HT-29 (cell line): ENCODE measurements at places on chromosomes 6 and 20.
A peak's percentile ranks its signal among the peaks of the same experiment; 100 is the strongest.

- DNase-seq, result no peak
Observed at GRCh38 chr6:50913105-50913770, 94.6 kb downstream of the TFAP2B start.

GRCh38 chr20:33576432-33577125 is 85.5 kb upstream of the C20orf144 start:
- no peak for DNase-seq

- no peak for DNase-seq
Observed at GRCh38 chr20:34437330-34437986, 74.4 kb downstream of the ITCH start.

- DNase-seq, result no peak
Observed at GRCh38 chr6:34817446-34817845, 25.6 kb downstream of the BLTP3A start.

DNA sequence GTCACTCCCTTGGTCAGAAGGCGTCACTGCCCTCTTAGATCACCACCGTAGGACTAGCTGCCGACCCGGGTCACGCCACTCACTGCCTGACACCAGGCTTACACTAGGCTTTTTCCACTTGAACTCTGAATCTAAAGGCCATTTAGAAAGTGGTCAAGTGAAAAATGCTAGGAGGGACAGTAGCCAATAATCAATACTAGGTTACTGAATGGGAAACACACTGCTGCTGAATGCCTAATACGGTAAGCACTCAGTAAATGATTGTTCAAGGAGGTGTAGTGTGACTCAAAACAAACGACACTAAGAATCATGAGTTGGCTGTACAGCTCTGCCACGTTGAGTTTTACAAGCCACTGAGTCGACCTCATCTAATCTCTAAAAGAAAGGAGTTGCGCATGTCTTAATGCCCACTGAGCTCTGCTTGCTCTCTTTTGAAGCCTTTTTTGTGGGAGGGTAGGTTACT is 760 bp upstream of the IBTK start:
- peak; percentile 89 for DNase-seq

- no peak for DNase-seq
Observed at GRCh38 chr6:125804264-125804663, 13.5 kb downstream of the NCOA7 start.

GRCh38 chr6:12009876-12010634 is 2.1 kb upstream of the HIVEP1 start:
- peak; percentile 27 for DNase-seq

DNA sequence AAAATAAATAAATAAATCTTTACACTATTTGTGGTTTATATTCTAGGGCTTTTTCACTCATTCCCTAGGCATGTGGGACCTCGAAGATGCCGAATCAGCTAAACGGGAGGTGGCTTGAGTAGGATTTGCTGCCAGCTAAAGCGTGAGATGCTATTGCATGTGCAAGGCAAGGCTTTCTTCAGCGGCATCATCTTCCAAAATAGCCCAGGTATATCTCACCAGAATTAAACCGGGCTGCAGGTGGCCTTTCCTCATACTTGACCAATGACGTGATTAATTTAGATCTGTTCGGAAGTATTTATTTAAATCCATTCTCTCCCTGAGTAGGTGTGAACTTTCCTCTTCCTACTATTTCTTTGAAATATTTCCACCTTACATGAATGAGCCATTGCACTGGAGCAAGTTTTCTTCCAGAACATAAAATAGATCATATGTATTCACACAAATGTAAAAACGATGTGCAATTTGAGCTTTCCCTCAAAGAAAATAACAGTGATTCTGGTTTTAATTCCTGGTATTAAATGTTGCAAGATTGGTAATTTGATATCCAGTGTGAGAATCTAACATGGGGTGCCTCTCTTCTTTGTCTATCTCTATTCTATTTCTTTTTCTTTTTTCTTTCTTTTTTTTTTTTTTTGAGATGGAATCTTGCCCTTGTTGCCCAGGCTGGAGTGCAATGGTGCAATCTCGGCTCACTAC is 24.3 kb upstream of the ZNF217 start:
- DNase-seq, result no peak

DNA sequence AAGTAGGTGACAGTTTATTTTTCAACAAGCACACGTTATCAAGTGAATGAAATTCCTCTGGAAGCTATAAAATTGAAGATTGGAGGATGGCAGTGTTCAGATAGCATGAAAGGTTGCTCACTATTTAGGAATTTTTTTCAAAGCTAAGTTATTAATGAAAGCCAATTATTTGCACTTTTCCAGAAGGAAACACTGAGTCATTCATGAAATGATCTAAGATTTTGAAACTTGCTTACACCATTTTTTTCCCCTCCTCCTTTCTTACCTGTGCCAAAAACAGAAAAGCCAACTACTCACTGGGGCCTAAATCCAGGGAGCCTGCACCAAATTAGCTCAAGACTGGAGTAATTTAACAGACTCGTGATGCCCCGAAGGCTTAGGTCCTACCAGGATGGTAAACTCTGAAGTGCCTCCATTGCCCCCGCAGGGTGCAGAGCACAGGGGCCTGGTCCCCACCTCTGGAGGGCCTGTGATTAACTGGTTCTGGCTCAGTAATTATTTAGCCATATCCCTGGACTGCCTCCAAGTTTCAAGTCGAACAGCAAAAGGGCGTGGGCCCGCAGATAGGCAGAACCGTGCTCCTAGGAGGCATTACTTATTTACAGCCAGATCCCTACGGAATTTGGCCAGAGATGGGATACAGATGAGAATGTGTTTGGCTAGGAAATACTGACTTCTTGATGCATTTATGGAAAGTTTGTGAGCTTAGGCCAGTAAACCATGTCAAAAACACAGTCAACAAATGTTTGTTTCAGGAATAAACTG is 28.0 kb upstream of the ZNF217 start:
- peak; percentile 93 for DNase-seq

DNA sequence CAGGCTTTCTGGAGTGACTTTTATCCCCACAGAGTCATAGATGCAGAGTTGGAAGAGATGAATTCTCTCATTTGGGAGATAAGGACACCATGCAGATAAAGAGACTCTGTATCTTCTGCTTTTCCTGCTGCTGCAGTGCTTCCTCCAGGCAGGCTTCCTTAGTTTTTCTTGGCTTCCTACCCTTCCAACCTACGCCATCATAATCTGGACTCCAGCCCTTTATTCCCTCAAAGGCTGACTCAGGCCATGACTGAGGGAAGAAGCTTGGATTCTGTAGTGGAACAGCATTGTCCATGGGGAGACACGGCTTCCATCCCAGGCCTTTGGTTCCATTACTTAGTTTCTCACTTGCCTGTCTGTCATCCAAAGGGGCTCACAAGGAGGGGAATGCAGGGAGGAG is 6.5 kb upstream of the RNF24 start:
- no peak for DNase-seq

DNA sequence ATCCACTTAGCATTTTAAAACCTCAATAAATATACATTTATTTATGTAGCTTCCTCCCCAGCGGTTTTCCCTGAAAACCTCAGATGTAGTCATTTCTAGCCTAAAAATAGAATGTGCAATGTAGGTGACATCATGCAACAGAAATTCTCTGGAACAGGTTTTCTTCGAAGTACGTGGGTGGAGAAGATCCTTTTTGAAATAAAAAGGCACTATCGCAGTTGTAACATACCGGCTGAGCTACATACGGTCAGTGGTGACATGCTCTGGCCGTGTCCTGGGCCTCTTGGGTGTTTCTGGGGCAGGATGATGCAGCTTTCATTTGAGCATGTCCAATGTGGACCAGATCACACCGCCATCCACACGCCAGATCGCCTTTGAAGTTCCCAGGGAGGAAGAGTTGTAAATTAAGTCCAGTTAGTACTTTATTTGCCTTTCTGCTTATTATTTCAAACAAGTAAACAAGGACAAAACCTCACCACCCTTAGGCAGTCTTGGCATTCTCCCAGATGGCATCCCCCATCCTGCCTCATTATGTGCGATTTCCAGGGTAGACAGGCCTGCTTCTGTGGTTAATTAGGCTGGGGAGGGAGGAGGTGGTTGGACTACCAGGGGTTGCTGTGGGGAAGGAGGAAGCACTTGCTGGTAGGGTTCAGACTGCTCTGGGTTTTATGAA is 109.5 kb upstream of the CLDN20 start:
- DNase-seq, result peak; percentile 15

DNA sequence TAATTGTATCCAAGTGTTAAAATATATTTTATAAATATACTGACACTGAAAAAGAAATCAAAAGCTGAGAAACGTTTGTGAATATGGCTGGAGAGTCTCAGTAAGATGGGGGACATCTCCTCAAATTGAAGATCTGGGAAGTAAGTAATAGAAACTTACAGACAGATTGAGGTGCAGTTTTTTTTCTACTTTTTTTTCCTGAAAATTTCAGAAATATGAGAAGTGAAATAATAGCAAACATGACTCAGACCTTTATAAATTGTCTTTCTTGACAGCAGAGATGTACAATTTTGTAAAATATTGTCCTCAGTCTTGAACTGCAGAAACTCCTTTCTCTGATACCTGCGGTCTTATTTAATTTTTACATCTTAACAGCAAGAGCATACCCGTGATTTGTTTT is 347.1 kb downstream of the UTRN start:
- no peak for DNase-seq

GRCh38 chr6:21891080-21891479 is 297.5 kb downstream of the SOX4 start:
- no peak for DNase-seq

- DNase-seq, result peak; percentile 38
Observed at GRCh38 chr20:45500022-45500421, 15.4 kb downstream of the SPINT3 start.

GRCh38 chr6:39696986-39697788 is 28.0 kb downstream of the KIF6 start:
- DNase-seq, result no peak

DNA sequence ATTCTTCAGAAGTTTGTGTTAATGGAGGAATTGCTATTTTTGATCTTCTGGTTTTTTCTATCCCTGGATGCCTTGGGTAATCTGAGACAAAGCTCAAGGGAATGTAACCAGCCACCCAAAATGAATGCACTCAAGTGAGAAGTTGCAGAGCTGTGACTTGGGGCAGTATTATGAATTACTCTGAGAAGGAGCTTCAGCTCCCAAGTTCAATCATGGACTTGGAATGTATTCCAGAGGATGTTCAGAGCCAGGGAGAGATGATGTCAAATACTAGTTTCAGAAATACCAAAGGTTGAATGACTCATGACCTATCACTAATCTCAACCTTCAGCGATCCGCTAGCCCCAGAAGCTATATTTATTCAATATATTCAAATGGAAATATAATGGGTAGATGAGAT is 375.2 kb upstream of the PLCB4 start:
- no peak for DNase-seq

DNA sequence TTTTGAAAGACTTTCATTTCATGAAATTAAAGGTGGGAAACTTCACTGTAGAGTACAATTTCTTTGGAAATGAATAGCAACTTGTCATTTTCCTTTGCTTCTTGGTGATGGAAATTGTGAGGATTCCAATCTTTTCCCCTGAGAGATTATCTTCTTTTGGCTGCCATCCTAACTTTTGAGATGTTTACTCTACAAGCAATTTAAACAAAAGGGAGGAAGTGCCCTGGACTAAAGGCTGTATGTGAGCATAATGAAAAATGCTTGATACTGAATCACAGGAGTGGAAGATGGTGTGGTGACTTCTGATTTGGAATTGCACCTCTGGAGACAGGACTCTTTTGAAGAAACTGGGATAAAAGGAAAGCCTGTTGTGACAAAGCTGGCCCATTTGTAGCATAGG is 43.1 kb upstream of the JAG1 start:
- DNase-seq, result no peak

GRCh38 chr6:30156262-30156599 is 4.8 kb downstream of the TRIM10 start:
- DNase-seq, result peak; percentile 78

DNA sequence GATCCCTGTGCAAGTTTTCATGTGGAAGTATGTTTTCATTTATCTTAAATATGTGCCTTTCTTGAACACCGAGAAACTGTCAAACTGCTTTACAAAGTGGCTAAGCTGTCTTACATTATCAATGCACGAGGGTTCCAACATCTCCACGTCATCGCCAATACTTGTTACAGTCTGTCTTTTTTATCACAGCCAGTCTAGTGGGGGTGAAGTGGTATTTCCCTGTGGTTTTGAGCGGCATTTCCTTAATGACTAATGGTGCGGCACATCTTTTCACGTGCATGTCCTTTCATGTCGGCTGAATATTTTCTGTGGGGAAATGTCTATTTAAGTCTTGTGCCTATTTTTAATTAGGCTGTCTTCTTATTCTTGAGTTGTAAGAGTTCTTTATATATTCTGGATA is 280.4 kb downstream of the FOXC1 start:
- no peak for DNase-seq

- no peak for DNase-seq
Observed at GRCh38 chr20:4059606-4060005, 44.2 kb upstream of the RNF24 start.

DNA sequence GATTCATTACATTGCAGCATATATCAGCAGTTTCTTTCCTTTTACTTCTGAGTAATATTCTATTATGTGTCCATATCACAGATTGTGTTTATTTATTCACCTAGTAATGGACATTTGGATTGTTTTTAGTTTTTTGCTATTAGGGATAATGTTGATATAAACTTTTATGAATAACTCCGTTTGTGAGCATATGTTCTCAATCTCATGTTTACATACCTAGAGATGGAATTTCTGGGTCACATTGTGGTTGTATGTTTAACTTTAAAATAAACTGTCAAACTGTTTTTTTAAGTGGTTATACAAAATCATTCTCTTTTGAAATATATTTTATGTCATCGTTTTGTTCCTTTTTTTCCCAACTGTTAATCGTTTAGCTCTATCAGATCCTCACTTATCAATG is 311.6 kb downstream of the MMUT start:
- DNase-seq, result no peak

DNA sequence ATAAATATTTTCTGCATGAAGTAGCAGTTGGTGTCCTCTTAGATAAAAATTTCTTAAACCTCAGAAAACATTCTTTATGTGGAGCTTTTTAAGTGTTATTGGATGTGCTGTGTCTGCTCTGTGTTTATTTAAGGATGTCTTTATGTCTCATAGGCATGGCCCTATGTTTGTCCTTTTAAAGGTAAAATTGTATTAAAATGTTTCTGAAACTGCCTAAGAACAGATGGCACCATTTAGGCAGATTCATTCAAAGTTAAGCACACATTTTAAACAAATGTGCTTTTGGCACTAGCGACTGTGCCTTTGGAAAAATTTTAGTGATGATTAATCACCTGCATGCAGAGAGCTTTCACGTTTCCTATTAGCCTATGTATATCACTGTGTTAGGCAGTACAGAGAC is 125.2 kb downstream of the KIF6 start:
- DNase-seq, result no peak

- no peak for DNase-seq
Observed at GRCh38 chr6:119480961-119481497, 131.5 kb upstream of the MAN1A1 start.

GRCh38 chr6:307874-308273 is 15.6 kb downstream of the DUSP22 start:
- DNase-seq, result no peak

GRCh38 chr6:25103603-25104002 is 167.8 kb upstream of the RIPOR2 start:
- DNase-seq, result no peak
